Activated T-helper 2 cell treated with anti-CD3 and anti-CD28 coated beads, Interferon-gamma antibody, Interleukin-2, Interleukin-4, amounts not matched to agents 10 μg/mL and 5 μg/mL and 100 μg/mL, durations not matched to agents 14 hours and 24 hours and 36 hours (primary cell): ENCODE measurements at places on chromosomes 3 and 15.
A peak's percentile ranks its signal among the peaks of the same experiment; 100 is the strongest.

- no peaks in the 10 kb centered on the region for H3K36me3 ChIP-seq
- no peaks in the 10 kb centered on the region for H3K27me3 ChIP-seq
Observed at GRCh38 chr3:167772992-167773391, 37.5 kb downstream of the SERPINI1 start.

DNA sequence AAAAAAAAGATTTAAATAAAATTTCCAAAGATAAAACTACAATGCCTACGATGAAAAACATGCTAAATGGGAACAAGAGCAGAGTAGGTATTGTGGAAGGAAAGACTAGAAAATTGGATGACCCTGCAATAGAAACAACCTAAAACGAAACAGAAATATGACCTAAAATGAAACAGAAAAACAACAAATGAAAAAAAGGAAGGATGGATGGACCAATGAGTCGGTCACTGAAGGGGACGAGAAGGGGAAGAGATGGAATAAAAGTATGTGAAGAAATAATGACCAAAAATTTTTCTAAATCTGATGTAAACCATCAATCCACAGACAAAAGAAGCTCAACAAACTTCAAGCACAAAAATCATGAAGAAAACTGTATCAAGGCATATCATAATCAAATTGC is 44.8 kb downstream of the TBC1D2B start:
- no peak overlapping the region for H3K4me3 ChIP-seq
- peak overlapping the region; percentile 65 for H3K27ac ChIP-seq
- H3K4me1 ChIP-seq: peaks cover 57% of the 10 kb centered on the region
- H3K36me3 ChIP-seq: peaks cover 40% of the 10 kb centered on the region

- H3K4me3 ChIP-seq: no peak overlapping the region
- peaks cover under 1% of the 10 kb centered on the region for H3K4me1 ChIP-seq
Observed at GRCh38 chr3:13282358-13282985, 137.7 kb downstream of the NUP210 start.

DNA sequence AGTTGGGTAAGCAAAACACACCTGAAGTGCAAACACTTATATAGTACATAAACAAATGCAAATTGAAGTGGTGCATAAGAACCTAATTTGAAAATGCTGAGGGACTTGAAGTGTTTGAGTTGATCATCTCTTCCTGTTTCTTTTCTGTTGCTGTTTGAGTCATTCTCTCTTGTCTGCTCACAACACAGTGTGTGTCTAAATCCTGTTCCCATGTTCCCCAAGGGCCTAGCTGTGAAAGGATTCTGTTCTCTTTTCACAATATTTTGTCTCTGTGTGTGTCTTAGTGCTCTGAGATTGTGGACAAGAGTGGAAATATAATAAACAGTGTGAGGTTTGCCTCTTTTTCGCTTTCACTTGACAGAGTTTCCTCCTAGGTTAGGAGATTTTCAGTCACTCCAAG is 6.1 kb downstream of the CD96 start:
- peaks cover 38% of the 10 kb centered on the region for H3K4me1 ChIP-seq
- no peak for DNase-seq
- peaks cover 39% of the 10 kb centered on the region for H3K36me3 ChIP-seq

GRCh38 chr3:9380014-9380413 is 17.2 kb downstream of the THUMPD3 start:
- no peak for DNase-seq
- H3K27me3 ChIP-seq: no peaks in the 10 kb centered on the region
- peaks cover 19% of the 10 kb centered on the region for H3K4me1 ChIP-seq
- H3K27ac ChIP-seq: no peak overlapping the region

DNA sequence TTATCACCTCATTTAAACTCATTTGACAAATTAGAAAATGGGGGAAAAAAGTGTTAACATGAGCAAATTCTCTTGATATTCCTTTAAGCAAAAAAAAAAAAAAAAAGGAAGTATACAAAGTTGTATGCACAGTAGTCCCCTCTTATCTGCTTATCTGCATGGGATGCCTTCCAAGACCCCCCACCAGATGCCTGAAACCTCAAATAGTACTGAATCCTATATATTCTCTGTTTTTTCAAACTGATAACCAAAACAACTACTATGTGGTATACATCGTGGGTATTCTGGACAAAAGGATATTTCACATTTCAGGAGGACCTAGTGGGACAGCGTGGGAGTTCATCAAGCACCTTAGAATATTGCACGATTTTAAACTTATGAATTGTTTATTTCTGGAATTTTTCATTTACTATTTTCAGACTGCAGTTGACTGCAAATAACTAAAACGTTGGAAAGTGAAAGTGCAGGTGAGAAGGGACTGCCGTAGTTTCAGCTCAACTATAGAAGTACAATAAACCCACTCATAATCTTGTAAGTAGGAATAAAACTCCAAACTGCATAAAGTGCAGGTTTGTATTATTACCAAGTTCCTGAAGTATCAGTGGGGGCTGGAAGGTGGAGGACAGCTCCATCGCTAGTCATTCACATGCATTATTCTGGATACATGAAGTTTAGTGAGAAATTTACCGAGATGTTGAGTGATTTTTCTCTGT is 43.6 kb upstream of the PLCL2 start:
- H3K27ac ChIP-seq: peak overlapping the region; percentile 94
- H3K4me3 ChIP-seq: peak overlapping the region; percentile 46
- no peak for DNase-seq
- peaks cover 4% of the 10 kb centered on the region for H3K27me3 ChIP-seq
- peaks cover 58% of the 10 kb centered on the region for H3K4me1 ChIP-seq

- H3K36me3 ChIP-seq: no peaks in the 10 kb centered on the region
- no peak overlapping the region for H3K4me3 ChIP-seq
- no peaks in the 10 kb centered on the region for H3K27me3 ChIP-seq
- H3K4me1 ChIP-seq: no peaks in the 10 kb centered on the region
Observed at GRCh38 chr15:48422401-48422800, 91.2 kb downstream of the DUT start.

DNA sequence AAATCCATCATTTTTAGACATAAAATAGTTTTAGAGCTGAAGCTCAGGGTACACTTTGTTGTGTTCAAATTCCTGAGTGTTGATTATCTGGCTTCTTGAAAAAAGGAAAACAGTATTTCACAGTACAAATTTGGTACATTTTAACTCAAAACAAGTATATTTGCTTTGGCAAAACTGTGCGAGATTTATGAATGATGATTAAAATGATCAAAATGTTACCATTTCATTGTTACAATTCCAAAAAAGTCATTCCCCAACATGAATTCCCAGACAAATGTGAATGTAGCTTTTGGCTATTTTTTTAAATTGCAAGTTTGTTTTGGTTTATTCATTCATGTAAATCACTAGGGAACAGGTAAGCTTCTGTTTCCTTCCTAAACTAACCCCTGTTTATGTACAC is 347.4 kb upstream of the DCBLD2 start:
- no peaks in the 10 kb centered on the region for H3K4me1 ChIP-seq
- H3K27me3 ChIP-seq: no peaks in the 10 kb centered on the region
- no peaks in the 10 kb centered on the region for H3K36me3 ChIP-seq
- no peak overlapping the region for H3K4me3 ChIP-seq
- H3K27ac ChIP-seq: no peak overlapping the region

DNA sequence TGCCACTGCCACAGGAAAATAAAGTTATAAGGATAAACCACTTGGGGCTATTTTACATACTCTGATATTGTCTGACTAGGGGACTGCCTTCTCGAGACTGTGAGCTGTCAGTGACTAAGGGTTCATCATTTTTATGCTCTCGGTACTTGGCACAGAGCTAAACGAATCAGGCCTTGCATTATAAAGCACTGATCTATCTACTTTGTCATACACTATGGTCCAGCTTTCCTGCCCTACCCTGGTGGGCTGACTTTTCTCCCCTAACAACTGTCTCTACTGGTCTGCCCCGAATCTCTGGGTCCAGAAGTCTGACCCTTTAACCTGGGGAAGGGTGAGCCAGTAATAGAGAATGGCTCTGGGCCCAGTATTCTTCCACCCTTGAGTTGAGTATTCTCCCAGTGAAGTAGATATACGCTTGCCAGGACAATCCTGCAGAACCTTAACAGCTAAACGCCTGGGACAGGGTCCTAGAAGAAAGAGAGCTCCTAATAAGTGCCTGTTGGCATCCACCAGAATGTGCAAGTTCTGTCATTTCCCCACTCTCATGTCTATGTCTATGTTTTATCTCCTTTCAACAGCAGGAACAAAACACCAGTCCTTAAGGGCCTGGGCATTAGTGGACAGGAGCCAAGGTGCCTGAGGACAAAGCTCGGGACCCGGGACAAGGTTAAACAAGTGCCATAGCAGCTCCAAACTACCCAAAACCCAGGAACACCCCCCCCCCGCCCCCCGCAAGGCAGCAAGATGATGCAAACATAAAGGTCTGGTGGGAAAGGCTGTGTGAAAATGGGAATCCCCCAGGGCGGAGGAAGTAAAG is 1.2 kb downstream of the LARP6 start:
- no peak for DNase-seq
- H3K27me3 ChIP-seq: peaks cover 69% of the 10 kb centered on the region
- no peak overlapping the region for H3K4me3 ChIP-seq
